ENCODE measurements at places on chromosomes 13 and 19.
A peak's percentile ranks its signal among the peaks of the same experiment; 100 is the strongest.

GRCh38 chr13:87671031-87671752 is at the start of gene SLITRK5:
Gene SLITRK5 (plus strand): TSS chr13:87671371. CDS start chr13:87675389, 4,018 bp downstream.
- no peak for DNase-seq

- DNase-seq, result no peak
Observed at GRCh38 chr19:49106648-49107135, 7.5 kb upstream of the LIN7B start.

DNA sequence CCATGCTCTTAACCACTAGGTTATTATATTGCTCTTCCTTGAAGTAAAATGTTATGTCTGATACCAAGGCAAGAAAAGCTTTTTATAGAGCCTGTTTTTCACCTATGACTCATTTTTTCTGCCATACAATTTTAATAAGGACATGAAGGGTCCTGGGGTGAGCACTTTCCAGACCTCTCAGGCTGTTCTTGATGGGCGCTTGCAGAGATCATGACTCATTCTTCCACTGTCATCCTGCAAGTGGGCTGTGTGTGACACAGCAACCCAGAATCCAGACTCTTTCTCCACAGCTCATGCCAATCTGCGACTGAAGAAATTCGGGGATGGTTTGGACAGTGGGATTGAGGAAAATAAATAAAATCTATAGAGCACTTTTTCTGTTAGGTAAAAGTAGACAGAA is 506.7 kb upstream of the NBEA start:
- DNase-seq, result no peak

- DNase-seq, result no peak
Observed at GRCh38 chr13:64369121-64369520, 2861.0 kb downstream of the PCDH9 start.

DNA sequence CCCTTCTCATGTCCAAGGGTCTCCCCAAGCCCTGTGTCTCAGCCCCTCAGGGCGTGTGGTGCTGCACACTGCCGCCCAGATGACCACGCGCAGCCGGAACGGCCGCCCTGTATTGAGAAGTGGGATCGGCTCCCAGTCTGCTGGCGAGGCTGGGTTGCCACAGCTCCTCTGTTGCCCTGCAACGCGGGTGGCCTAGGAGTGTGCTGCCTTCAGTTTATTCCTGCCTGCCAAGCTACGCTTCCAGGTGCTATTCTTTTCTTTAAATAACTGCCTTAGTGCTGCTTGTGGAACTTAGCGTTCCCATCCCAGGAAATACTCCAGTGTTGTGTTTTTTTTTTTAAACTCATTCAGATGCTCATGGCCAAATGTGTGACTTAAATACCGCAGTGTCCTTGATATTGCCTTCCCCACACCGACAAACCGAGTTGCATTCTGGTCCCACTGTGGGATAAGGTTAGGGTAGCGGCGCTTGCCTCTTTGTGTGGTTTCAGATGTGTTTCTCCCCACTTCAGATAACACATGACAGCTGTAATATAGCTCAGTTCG is 16.6 kb downstream of the ACTN4 start:
- no peak for DNase-seq

DNA sequence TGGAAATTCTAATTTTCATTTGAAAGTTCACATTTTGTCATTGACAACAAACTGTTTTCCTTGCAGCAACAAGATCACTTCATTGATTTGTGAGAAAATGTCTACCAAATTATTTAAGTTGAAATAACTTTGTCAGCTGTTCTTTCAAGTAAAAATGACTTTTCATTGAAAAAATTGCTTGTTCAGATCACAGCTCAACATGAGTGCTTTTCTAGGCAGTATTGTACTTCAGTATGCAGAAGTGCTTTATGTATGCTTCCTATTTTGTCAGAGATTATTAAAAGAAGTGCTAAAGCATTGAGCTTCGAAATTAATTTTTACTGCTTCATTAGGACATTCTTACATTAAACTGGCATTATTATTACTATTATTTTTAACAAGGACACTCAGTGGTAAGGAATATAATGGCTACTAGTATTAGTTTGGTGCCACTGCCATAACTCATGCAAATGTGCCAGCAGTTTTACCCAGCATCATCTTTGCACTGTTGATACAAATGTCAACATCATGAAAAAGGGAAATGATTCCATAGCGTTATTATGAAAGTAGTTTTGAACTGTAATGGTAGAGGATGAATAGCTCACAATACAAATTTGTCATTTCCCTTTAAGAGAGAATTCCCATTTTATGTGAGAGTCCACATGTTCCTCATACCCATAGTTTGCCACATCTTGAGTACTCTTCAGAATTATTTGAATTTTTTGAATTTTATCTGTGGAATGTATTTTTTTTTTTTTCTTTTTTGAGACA is 2.6 kb downstream of the BRCA2 start:
- no peak for DNase-seq

DNA sequence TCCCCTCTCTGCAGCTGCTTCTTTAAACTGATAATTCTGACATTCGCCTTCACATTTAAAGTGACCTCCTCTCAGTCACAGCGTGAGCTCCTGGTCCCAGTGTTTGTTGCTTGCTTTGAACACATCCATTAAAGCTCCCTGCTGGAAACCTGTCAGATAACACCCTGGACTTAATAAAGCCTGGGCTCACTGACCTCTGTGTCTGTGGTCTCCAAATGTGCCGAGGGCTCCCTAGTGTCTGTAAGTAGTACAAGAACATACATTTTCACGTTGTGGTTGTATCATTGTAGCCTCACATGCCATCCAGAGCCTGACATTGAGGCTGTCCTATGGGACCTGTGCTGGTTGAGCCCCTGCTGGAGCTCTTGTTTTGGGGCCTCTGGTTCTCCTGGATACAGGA is 2.6 kb upstream of the PSG4 start:
- DNase-seq, result no peak

DNA sequence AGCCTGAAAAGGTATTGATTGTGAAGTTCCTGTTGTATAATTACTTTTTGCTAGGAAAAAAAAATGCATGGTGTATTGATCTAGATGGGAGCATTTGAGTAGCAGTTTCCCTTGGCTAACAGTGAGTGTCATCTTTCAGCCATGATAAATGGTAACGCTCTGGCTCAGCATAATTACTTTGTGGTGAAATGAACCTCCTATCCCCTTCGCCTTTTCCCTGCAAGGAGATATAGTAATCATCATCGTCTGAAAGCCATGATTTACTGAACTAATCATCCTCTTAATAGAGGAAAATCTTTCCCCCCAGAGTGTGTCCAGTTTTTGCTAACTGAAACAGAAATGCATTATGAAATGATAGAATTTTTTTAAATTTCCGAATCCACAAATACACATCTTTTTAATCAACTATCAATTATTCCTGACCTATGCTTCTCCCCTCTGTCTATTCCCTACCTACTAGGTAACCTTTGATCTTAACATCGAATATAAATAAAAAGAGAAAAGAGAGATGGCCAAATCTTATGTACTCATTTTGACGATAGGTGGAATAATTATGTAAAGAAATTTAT is 88.7 kb downstream of the MAB21L1 start:
- no peak for DNase-seq

DNA sequence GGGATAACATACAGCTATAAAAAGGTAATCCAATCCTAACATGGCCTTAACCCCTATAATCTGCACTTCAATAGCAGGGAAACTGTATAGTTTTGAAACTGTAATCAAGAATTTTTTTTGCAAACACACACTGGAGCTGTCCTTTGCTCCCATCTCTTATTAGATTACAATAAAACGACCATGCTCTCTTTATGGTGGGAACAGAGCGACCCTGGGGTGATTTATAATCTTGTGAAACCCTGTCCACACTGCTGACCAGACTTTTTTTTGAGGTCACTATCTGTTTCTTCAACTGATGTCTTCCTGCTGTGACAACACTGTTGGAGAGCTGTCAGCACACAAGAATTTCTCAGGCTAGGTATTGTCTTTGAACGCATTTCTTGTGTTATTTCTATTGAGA is 35.3 kb downstream of the DACH1 start:
- DNase-seq, result peak; percentile 61

DNA sequence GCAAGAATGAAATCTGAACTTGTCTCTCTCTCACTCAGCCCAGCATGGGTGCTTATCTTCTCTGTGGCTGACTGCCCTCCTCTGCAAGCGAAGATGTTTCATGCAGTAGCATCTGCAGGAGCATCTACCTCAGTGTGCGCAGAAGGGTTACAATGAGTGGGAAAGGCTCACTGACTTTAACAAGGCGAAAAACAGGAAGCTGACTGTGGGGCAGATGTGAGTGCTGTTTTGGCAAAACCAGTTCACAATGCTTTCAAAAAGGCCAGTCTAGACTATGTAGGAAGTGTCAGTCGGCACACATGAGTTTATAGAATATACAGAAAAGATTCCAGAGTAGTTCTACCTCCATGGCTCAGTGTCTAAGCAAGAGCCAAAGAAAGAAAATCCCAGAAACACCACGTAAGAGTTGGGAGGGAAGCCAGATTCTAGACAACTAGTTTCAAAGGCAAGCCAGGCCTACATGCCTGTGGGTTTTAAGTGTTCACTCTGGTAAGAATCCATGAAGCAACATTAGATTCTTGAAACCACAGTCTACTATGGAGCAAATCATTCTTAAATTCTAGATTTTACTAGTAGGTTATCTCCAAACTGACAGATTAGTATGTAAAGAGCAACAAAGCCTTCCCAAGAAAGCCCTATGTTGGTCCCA is 124.5 kb downstream of the ABCC4 start:
- DNase-seq, result no peak

GRCh38 chr13:40922437-40923040 is 96.6 kb downstream of the ELF1 start:
- DNase-seq, result no peak

Data from right renal pelvis (tissue), 4 donors.